ENCODE measurements at places on chromosomes 5 and 9.

DNA sequence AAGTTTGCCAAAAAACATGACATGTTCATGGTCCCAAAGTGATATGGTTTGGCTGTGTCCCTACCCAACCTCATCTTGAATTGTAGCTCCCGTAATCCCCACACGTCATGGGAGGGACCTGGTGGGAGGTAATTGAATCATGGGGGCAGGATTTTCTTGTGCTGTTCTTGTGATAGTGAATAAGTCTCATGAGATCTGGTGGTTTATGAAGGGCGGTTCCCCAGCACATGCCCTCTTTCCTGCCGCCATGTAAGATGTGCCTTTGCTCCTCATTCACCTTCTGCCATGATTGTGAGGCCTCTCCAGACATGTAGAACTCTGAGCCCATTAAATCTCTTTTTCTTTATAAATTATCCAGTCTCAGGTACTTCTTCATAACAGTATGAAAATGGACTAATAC is 322.1 kb downstream of the MED10 start:
- DNase-seq = no peak

- DNase-seq = no peak
Measured at GRCh38 chr9:101738566-101739183, at the start of gene GRIN3A. Gene GRIN3A, minus strand, starts transcription at chr9:101738647. Its CDS starts 668 bp downstream, at chr9:101737979.

GRCh38 chr9:92180669-92181181 is 65.5 kb upstream of the SPTLC1 start:
- DNase-seq = no peak

GRCh38 chr5:39892708-39893107 is 467.9 kb upstream of the DAB2 start:
- DNase-seq = no peak

Data from activated T-cell treated with anti-CD3 and anti-CD28 coated beads for 48 hours (primary cell).